ENCODE measurements at places on chromosomes 5 and 9.
A peak's percentile ranks its signal among the peaks of the same experiment; 100 is the strongest.

DNA sequence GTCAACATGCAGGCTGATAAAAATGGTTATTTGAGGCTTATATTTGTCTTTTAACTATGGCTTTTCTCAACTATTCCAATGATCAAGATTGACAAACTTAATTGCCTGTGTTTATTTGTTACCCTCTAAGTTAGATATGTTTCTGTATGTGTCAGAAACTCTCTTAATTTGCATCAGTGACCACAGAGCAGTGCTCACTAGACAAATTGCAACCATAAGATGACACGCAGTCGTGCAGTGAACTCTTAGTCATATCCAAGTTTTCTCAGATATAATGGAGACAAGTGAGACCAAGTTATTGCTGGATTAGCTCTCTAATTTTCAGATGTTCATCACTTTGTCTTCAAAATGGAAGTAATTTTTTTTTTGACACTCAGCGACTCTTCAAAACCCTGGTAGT lies 342.2 kb upstream of the RFX3 start:
- DNase-seq: no peak

DNA sequence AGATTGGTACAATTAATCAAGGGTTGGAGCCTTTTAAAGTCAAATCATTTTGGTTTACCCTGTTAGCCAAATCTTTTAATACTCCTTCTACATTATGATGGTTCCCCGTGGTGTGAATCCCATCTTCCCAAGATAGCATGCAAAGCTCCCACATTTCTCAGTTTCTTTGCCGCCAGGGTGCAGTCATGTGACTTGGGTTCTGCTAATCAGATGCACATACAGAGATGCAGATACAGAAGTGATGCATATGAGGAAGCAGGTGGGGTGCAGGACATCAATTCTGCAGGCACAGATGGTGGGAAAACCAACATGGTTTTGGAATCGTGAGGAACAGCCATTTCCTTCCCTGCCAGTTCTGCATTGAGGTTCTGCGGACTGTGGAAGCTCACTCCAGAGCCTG lies 8.4 kb upstream of the MAST4 start:
- DNase-seq: no peak

GRCh38 chr5:14223372-14223771 lies 80.2 kb downstream of the TRIO start:
- no peak for DNase-seq

GRCh38 chr9:127808347-127809001 lies 5.8 kb downstream of the FPGS start:
- no peak for DNase-seq

DNA sequence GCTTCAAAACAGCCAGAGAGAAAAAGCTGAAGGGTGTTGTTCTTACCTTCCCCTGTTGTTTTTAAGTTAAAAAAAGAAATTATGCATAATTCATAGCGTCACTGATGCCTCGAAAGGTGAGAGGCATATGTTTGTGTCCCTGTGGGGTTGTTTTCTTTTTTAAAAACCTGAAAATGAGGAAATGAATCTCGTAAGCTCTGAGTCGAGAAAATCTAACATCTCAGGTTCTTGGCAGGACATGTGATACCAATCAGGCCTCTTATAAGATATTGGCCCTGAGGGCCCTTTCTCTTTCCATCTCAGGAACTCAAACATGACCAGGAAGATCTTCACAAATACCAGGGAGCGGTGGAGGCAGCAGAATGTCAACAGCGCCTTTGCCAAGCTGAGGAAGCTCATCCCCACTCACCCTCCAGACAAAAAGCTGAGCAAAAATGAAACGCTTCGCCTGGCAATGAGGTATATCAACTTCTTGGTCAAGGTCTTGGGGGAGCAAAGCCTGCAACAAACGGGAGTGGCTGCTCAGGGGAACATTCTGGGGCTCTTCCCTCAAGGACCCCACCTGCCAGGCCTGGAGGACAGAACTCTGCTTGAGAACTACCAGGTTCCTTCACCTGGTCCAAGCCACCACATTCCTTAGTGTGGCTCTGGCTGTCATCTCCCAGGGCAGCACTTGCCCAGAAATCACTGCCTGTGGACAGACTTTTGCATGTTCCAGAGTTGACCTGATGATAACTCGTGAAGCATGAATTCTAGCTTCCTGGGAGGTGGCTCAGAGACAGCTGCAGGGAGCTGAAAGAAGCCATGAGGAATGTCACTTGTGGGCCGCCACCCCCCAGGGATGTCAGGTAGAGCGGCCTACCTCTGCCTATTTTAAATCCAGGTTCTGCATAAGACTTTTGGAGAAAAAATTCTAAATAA lies at the start of gene TAL2:
TSS of gene TAL2 (plus strand) at position 274 of the 921 bp plus-strand sequence. CDS start at position 314, 40 bp downstream.
- DNase-seq: no peak

DNA sequence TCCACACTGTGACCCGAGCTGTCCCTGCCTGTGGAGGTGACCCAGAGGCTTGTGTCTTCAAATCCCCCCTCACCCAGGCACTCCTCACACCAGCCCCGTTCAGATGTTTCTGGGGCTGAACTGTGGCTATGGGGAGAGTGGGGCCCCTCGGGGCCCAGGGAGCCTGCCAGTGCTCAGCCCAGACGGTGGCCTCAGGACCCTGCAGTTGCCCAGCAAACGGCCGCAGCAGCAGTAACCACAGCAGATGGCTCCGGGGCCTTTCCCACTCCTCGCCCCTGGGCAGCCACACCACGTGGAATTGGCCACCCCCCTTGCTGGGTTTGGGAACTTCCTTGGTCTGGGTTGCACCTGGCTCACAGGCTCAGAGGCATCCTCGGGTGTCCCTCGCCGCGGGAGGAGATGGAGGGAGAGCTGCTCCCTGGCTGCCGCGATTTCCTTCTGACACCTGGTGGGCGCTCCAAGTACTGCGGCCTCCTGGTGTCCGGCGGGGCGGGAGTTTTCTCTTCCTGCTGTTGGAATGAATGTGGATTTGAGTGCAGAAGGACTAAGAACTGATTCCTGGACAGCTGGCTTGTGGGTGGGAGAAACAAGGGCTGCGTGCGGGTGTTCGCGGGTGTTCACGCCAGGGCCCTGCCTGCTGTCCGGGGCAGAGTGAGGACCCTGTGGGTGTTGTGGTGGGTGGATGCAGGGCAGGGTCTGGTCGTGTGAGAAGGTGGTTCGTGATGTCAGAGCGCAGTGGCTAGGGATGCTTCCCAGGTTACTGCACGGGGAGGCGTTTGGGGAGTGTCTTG lies 97.5 kb downstream of the COL5A1 start:
- DNase-seq: peak; percentile 19

DNA sequence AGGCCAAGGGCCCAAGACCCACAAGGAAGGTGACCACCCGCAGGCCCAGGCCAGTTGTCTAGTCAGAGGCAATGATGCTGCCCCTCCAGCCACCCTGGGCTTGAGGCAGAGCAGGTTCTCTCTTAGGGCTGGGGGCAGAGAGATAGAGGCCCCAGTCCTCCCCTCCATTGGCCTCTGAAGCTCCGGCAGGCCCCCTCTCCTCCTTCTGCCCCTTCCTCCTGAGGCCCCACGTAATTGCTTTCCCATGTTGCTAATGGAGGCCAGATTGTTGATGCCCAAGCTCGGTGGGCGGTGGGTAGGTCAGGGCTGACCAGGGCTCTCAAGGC lies 26.6 kb upstream of the ENHO start:
- DNase-seq: no peak

DNA sequence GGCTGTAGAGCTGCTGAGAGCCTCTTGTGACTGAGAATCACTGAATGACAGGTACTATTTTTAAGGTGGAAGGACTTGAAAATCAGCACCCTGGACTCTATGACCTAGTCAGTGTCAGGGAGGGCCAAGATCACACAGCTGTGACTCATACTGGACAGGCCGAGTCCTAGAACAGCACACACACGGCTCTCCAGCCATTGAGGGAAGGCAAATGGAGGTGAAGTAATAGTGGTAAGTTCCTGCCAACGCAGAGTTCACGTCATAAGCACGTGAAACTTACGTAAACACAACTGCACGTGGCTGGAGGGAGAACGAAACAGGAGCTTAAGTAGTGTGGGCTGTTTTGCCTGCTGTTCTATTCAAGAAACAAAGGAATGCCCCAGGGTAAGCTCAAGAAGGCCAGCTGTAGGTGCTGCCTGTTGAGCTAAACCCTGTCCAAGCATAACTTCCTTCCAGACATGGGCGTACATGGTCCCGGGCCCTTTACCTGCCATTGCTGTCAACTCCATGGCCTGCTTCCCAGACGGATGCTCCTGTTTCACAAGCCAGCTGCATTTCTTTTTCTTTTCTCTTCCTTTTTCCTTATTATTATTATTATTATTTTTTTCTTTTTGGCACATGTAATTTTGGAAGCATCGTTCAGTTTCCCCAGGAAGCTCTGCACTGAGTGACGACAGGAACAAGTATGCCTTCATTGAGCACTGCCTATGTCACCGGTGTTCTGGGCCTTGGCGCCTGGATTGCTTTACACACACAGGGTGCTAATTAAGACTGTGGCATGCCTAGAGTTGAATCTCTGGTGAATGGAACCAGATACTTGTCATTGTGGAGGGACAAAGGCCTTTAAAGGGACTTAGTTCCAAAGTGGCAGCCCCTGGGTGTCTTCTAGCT lies 10.2 kb upstream of the LCP2 start:
- no peak for DNase-seq

DNA sequence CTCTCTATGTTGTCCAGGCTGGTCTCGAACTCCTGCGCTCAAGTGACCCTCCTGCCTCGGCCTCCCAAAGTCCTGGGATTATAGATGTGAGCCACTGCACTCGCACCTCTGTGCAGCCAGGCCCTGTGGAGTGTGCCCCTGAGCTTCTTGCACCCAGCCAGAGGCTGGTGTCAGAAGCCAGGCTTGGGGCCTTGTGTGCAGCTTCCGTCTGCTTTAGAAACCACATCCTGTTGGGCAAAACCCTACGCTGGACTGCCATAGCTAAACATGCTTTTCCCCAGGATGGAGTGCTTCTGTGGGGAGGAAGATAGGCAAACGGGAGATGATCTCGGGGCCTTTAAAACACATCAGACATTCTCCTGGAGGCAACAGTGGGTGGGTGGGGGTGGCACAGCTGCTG lies 40.1 kb downstream of the PRRT1B start:
- no peak for DNase-seq

GRCh38 chr9:137301081-137301947 lies 757 bp downstream of the NRARP start:
- no peak for DNase-seq

DNA sequence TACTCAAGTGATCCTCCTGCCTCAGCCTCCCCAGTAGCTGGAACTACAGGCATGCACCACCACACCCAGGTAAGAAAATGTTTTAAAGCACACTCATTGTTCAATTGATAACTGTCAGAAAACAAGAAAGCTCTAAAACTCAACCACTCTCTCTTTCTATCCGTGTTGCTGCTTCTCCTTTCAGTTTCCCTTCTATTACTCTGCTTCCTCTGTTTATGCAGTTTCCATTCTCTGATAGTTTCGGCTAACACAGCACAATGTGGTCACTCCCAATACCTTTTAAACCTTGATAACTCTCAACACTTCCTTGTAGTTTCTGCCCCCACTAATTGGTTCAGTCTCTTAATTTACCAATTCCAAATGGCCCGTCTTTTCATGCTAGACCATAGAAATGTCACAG lies 59.2 kb upstream of the NR4A3 start:
- DNase-seq: no peak

GRCh38 chr5:72478684-72479083 lies 28.5 kb downstream of the ZNF366 start:
- DNase-seq: no peak

GRCh38 chr5:168193493-168194250 lies 97.8 kb upstream of the WWC1 start:
- no peak for DNase-seq

DNA sequence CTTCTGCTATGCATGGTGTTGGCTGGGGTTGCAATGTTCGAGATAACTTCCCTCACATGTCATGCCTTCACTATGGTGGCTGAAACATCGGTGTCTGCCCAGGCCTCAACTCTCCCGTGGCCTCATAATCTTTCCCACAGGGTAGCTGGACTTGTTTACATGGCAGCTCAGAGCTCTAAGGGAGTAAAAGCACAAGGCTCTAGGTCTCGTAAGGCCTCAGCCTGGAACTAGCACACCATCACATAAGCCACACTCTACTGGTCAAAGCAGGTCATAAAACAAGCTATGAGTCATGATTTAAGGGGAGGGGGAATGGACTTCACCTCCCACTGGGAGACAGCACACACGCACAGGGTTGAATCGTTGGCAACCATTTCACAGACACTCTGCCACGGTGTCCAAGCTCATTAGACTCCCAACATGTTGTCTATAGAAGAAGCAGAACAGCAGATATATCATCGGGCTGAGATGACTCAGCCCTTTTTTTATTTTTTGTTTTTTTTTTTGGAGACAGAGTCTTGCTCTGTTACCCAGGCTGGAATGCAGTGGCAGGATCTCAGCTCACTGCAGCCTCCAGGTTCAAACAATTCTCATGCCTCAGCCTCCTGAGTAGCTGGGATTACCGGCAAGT lies 66.8 kb upstream of the IL17B start:
- DNase-seq: no peak

GRCh38 chr5:140342287-140342686 lies 4.1 kb downstream of the HBEGF start:
- no peak for DNase-seq

DNA sequence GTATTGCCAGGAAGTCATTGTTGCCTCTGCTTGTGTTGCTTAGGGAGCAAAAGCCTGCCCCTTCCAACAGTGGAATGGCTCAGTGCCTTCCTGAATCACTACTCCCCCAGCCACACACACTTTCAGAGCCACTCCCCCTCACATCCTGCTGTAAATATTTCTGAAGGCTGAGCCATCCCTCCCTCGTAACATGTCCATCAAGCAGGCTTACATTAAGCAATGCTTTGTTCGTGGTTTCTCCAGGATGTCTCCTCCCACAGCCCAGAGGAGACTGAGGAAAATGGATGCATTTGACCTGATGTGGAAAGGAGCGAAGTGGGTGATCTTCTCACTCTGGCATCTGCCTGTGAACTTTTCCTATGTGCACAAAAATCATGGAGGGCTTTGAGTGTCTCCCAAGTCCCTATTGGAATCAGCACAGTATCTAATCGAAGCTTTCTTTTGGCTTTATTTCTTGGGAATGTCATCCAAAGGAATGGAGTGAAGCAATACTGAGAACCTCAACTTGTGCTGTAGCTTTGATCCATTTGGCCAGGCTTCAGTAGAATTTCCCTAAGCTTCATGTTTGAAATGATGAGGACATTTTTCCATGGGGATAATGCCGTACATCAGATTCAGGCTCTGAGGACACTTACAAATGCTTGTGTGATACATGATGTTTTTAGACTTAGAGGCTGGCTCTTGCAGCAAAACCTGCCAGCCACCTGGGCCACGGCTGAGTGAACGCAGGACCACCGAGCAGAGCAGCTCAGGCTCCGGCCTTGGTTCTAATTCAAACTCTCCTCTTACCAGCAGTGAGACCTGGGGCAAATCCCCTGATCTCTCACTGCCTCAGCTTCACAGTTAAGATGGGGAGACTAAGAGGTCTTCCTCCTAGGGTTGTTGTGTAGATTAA lies 389.1 kb downstream of the ENC1 start:
- DNase-seq: no peak

- DNase-seq: no peak
These were observed 32.7 kb upstream of the DMRTA1 start for GRCh38 chr9:22413884-22414283.

GRCh38 chr5:170805666-170806065 lies 22.1 kb downstream of the GABRP start:
- DNase-seq: no peak

GRCh38 chr5:81125959-81126358 lies 107.2 kb upstream of the CKMT2 start:
- no peak for DNase-seq

- no peak for DNase-seq
These were observed 141.7 kb upstream of the ADRA1B start for GRCh38 chr5:159774476-159775031.

GRCh38 chr5:6773342-6774035 lies 60.3 kb downstream of the TENT4A start:
- DNase-seq: no peak
